Natural killer cell treated with Interleukin-12 subunit alpha and Interleukin-12 subunit beta and Interleukin-15 and Interleukin-18, amount 100 ng/mL, for 72 hours (primary cell): ENCODE measurements at places on chromosomes 16 and 17. TPM values are rescaled to one million over a fixed set of nuclear protein-coding genes. Genes with fewer than 3 reads are reported as not detected.

DNA sequence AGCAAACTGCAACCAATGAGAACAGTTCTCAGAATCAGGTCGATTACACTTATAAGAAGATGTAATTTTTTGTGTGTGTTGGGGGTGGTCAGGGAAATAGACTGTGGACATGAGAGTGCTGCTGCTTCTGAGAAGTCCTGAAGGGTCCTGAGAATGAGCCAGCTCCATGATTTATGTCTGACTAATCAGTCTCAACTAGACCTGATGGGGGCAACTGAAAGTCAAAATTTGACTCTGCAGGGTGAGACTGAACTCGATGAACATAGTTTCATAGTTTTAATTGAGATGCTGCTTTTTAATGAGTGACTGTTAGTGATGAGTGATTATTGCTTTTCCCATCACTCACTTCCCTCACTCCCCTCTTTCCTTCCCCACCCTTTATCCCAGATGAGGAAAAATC lies 37.3 kb downstream of the SMARCE1 start:
- no peaks in the 10 kb centered on the region for H3K27me3 ChIP-seq
- DNase-seq, result no peak
- H3K27ac ChIP-seq, result peak overlapping the region; percentile 90
- H3K4me1 ChIP-seq, result peaks cover 74% of the 10 kb centered on the region
- H3K4me3 ChIP-seq, result peak overlapping the region; percentile 81

DNA sequence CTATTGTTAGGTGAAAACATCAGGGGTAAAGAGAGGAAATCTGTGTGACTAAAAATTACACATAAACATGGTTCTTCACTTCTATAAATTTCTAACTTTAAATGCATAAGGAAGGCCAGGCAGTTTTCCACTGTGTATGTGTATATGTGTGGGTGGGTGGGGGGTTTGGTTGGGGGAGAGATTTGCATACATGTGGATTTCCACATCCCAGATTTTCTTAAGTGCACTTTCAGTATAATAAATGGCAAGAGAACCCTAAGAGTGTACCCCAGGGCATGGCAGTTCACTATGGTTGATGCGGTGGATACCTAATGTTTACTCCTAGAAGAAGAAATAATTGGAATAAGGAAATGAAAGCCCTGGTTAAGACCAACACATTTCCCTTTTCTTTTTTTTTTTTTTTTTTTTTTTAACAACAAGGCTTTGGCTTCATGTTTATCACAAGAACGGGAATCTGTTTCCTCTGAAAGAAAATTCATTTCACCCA lies 451.8 kb upstream of the CCL2 start:
- H3K27ac ChIP-seq, result no peak overlapping the region
- no peak for DNase-seq
- no peak overlapping the region for H3K4me3 ChIP-seq
- no peaks in the 10 kb centered on the region for H3K36me3 ChIP-seq
- no peaks in the 10 kb centered on the region for H3K4me1 ChIP-seq
- H3K27me3 ChIP-seq, result peaks cover 59% of the 10 kb centered on the region

GRCh38 chr16:53530741-53531140 lies 27.7 kb upstream of the AKTIP start:
- no peak overlapping the region for H3K4me3 ChIP-seq
- peaks cover 16% of the 10 kb centered on the region for H3K4me1 ChIP-seq
- H3K36me3 ChIP-seq, result no peaks in the 10 kb centered on the region
- no peak overlapping the region for H3K27ac ChIP-seq
- no peak for DNase-seq
- no peaks in the 10 kb centered on the region for H3K27me3 ChIP-seq

DNA sequence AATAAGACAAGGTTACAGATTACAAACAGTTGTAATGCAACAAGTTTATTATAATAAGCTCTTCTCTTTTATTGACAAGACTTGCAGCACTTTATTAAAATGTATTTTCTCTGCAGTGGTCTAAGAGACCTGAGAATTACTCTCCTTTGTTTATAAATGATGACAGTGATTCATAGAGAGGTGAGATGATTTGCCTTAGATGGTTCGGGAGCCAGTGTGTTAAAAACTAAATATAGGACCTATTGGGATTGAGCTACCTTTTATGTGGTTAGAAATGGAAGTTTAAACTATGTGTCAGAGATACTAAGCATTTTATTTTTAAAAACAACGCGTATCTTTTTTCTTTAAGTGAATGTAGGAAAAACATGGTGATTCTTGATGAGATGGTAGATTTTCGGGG lies 2.9 kb upstream of the KRTAP3-3 start:
- H3K4me1 ChIP-seq, result no peaks in the 10 kb centered on the region
- peaks cover 43% of the 10 kb centered on the region for H3K27me3 ChIP-seq
- H3K27ac ChIP-seq, result no peak overlapping the region

DNA sequence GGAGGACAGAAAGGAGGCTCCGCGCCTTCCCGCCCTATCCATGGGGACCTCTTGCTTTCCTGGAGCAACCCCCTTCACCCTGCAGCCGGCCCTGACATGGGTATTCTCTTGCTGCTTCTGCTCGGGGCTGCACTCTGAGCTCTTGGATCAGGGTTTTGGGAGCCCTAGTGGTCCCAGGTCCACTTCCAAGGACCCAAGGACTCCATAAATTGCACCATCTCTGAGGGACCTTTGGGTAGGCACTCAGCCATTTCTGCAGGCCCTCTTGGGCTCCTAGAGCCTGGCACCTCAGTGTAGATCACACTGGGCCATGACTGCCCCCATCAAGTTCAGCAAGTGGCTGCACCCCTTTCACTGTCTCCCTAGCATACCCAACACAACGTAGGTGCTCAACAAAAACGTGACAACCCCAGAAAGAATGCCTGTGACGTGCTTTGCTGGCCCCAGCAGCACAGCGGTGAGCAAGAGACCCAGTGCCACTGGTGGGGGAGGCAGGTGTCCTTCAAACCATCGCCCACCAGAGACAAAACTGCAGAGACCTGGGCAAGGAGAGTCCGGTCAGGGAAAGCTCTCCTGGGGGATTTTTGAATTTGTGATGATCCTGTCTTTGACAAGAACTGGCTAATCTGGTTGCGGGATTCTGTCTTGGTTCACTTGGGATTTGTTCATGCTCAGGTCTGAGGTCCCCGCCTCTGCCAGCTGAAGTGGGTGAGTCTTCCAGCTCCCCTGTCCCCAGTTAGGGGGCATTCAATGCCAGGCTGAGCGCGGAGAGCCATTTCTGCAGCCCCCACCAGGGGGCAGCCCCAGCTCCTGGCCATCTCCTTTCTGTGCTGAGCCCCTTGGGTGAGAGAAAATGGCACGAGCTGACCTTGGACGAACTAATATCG lies 2.5 kb upstream of the RAB11FIP4 start:
- H3K27ac ChIP-seq, result no peak overlapping the region
- peaks cover 27% of the 10 kb centered on the region for H3K27me3 ChIP-seq
- H3K36me3 ChIP-seq, result no peaks in the 10 kb centered on the region
- peaks cover 5% of the 10 kb centered on the region for H3K4me1 ChIP-seq

DNA sequence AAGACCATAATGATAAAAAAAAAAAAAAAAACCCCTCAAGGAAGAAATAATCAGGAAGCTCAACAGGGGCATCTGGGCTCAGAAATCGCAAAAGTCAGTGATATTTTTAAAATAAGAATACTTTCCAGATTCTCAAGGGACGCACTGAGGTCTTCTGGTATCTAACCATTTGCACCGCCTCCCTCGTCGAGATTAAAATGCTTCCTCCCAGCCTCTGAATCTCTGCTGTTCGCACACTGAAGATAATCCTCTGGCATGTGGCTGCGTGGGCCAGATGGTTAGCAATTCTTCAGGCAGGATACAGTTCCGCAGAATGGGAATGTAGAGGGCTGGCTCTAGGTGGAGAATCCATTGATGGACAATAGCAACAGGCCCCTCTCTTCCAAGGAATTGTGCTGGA lies 211.7 kb upstream of the CDH5 start:
- no peak for DNase-seq
- no peak overlapping the region for H3K27ac ChIP-seq
- no peaks in the 10 kb centered on the region for H3K27me3 ChIP-seq
- H3K36me3 ChIP-seq, result no peaks in the 10 kb centered on the region
- H3K4me3 ChIP-seq, result no peak overlapping the region

DNA sequence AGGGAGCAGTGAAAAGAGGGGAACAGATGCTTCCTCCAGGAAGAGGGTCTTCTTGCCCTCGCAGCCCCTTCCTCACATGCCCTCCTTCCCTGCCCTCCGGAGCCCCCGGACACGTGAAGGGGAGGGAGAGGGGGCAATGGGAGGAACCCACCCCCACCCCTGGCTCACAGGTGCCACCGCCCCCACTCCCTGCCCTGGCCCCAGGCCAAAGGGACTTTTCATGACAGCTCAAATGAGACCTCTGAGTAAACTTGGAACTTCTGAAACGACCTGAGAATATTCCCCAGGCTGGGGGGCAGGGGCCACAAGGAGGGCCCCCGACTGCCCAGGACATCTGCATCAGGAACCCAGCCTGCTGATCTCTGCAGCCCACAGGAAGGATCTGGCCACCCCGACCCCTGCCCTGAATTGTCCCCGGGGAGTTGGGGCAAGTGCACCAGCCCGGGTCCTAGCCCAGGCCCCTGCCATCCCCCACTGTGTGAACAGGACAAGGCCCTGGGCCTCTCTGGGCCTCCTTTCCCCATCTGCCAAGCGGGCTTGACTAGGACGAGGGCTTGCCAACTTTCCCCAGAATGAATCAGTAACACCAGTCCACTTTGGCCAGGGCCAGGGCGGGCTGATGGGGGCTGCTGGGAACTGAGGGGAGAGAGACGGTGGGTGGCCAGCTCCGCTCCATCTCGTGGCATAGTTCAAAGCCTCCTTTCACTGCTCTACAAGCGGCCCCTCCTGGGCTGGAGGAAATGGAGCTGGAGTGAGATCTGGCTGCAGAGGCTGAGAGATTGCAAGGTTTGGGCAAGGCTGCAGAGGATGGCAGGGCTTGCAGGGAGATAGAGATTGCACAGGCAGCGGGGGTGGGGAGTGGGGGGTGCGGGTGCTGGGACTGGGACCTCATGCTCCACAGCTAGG lies 3.8 kb downstream of the IL21R start:
- no peaks in the 10 kb centered on the region for H3K27me3 ChIP-seq
- peak; percentile 81 for DNase-seq
- peak overlapping the region; percentile 97 for H3K4me3 ChIP-seq
- H3K4me1 ChIP-seq, result peaks cover 76% of the 10 kb centered on the region

C16orf89 gene
- not detected for total RNA-seq

RUNDC3A gene
- 0.48 TPM for total RNA-seq

MOSMO gene
- total RNA-seq, result 10.9 TPM

MYH8 gene
- not detected for total RNA-seq
